ENCODE measurements at places on chromosomes 4 and X.

- no peak overlapping the region for H3K4me3 ChIP-seq
- no peaks in the 10 kb centered on the region for H3K27me3 ChIP-seq
- no peak overlapping the region for H3K27ac ChIP-seq
- no peaks in the 10 kb centered on the region for H3K4me1 ChIP-seq
- no peaks in the 10 kb centered on the region for H3K36me3 ChIP-seq
These were observed 174.3 kb downstream of the ADGRL3 start for GRCh38 chr4:61374447-61374891.

DNA sequence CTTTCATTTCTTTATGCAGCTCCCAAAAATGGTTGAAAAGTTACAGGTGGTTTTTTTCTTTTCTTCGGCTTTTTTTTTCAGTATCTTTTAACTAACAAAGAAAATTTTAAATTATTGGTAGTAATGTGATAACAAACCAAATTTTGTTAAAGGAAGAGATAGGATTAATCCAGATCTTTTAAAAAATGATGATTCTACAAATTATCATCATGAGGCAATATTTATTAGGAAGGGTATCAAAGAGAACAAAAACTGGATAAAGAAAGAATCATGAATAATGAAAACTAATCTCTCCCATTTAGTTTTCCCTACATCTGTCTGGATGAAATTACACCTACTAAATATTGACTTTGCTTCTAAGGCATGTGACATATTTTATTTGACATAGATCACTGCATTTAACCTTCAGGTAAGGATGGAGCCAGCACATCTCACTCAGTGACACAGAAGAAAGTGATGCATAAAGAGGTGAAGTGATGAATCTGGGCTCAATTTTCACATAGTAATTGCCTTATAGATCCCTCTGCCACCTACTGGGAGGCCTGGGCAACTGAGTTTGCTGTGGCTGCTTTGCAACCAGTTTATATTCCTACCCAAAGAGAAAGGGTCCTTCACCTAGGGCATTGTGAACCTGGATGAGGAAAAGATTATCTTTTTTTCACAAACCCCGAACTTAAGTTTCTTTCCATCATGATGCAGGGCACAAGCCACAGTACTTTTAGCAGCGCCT is 155.6 kb downstream of the HNRNPD start:
- no peak overlapping the region for H3K27ac ChIP-seq
- no peaks in the 10 kb centered on the region for H3K27me3 ChIP-seq
- DNase-seq = no peak
- H3K4me3 ChIP-seq = no peak overlapping the region

GRCh38 chr4:84493092-84493850 is 5.8 kb downstream of the NKX6-1 start:
- no peak overlapping the region for H3K4me3 ChIP-seq
- DNase-seq = no peak
- peaks cover 9% of the 10 kb centered on the region for H3K4me1 ChIP-seq
- no peaks in the 10 kb centered on the region for H3K27me3 ChIP-seq

DNA sequence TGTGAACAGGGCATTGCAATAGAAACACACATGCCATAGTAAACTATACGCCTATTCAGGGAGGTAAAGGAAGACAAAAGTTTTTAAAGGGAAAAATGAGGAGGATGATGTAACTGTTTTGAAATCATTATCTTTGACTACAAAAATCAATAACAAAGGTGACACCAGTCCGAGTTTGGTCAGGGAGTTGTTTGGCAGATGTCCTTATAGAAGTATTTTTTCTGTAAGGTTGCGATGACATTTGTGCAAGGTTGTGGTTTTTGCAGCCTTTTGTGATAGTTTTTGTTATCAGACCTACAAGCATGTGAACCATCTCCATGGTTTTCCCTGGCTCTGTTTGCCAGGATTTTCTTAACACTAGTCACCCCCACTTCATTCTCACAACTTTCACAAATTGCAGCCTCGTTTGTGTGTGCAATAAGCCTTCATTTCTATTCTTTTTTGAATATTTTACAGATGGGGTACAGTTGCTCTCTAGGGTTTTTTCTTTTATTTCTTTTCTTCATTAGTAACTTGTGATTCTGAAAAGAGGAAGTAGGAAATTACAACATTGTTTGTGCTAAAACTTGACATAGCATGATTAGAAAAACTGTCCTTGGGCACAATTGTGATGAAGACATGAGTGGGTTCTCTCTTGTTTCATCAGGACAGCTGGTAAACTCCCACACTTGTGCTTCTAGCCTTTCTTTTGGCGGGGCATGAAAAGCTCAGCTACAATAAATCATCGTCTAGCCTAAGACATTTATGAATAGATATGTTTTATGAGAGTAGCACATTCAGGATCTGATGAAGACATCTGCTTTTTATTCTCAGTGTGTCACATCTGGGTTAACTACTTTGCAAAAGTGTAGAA is 60.2 kb upstream of the PNPLA4 start:
- no peak overlapping the region for H3K27ac ChIP-seq
- no peak overlapping the region for H3K4me3 ChIP-seq
- H3K27me3 ChIP-seq = no peaks in the 10 kb centered on the region
- DNase-seq = no peak

DNA sequence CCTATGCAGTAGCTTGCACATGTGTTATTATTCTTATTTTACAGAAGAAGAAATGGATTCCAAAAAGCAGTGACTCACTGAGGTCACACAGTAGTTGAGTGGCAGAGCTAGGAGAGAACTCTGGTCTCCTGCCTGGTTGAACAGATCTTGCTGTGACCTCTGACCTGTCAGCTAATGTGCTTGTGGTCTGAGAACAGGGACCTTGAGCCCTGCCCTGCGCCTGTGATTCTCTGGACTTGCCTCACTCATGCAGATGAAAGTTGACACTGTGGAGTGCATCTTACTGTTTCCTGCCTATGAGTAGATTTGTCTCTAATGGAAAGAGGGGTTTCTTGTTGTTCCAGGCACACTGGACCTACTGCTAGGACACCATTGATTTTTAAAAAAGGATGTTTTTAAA is 32.3 kb downstream of the ETNPPL start:
- H3K36me3 ChIP-seq = no peaks in the 10 kb centered on the region
- DNase-seq = no peak
- no peaks in the 10 kb centered on the region for H3K4me1 ChIP-seq
- H3K4me3 ChIP-seq = no peak overlapping the region
- no peak overlapping the region for H3K27ac ChIP-seq

DNA sequence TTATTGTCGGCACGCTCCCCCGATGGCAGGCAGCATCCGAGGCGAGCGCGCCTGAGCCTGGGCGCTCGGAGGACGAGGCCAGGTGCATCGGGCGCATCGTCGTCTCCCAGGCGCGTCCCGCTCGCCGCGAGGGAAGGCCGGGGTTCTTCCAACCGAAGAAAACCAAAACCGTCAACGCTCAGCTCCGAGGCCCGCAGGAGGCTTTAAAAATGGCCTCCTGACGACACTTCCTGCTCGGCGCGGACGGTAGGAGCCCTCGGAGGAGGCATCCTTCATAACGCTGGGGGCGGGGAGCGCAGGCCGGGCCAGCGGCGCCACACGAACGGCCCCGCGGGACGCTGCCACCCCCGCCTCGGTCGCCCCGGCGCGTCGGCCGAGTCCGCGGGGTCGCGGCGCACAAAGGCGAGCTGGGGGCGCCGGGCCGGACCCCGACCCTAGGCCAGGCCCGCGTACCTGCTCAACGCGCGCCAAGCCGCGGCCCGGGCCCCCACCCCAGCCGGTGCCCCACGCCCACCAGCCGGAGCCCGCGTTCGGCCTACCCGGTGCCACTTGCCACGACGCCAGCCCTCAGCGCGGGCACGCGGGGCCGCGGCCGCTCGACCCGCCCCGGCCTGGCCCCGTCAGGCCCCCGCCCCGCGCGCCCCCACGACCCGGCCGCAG is 501 bp downstream of the ZNF518B start:
- no peaks in the 10 kb centered on the region for H3K36me3 ChIP-seq
- peak; percentile 49 for DNase-seq
- no peaks in the 10 kb centered on the region for H3K27me3 ChIP-seq
- H3K4me3 ChIP-seq = peak overlapping the region; percentile 53

- no peaks in the 10 kb centered on the region for H3K36me3 ChIP-seq
- no peak overlapping the region for H3K4me3 ChIP-seq
- peaks cover 3% of the 10 kb centered on the region for H3K4me1 ChIP-seq
These were observed 104.7 kb upstream of the NOCT start for GRCh38 chr4:138910914-138911336.

- no peak overlapping the region for H3K4me3 ChIP-seq
- no peak for DNase-seq
- no peak overlapping the region for H3K27ac ChIP-seq
These were observed 775.9 kb downstream of the CENPC start for GRCh38 chr4:66769441-66769840.

- H3K4me3 ChIP-seq = no peak overlapping the region
- no peaks in the 10 kb centered on the region for H3K36me3 ChIP-seq
- no peaks in the 10 kb centered on the region for H3K27me3 ChIP-seq
- H3K4me1 ChIP-seq = no peaks in the 10 kb centered on the region
- DNase-seq = no peak
These were observed 41.0 kb upstream of the UGT2B17 start for GRCh38 chr4:68617003-68617698.

DNA sequence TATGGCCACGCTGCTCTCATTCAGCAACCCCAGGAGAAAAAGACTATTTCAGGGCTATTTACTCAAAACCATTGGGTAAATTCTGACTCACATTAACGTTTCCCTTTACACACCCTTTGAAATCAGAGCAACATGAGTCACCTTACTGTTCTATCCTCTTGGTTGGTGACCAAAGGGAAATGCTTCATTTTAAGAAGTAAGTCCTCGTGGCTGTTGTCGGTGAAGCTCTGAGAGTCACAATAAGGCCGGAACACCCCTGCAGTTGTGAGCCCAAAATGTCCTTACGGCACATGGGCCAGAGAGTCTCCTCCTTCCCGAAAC is 56.3 kb upstream of the SPRY1 start:
- H3K4me3 ChIP-seq = no peak overlapping the region
- DNase-seq = no peak

DNA sequence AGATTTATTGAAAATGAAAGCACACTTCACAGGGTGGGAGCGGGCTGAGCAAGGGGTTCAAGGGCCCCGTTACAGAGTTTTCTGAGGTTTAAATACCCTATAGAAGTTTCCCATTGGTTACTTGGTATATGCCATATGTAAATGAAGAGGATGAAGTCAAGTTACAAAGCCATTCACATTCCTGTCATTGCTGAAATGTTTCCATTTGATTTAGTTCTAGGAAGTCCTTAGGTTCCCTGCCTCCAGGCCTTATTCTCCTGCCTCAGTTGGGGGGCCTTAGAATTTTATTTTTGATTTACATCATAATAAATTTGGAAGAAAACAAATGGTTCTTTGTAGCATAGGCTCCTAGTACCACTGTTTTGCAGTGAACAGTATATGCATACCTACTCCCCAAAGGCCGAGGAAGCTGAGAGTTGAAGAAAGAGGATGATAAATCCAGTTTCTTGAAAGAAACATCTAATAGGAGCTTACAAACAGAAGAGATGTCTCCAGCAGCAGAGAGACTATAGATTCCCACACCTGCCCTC is 31.8 kb downstream of the SERTM2 start:
- H3K4me3 ChIP-seq = no peak overlapping the region
- H3K4me1 ChIP-seq = no peaks in the 10 kb centered on the region
- H3K27ac ChIP-seq = no peak overlapping the region
- H3K27me3 ChIP-seq = no peaks in the 10 kb centered on the region
- H3K36me3 ChIP-seq = no peaks in the 10 kb centered on the region

GRCh38 chr4:22356987-22357596 is 158.8 kb downstream of the ADGRA3 start:
- H3K4me1 ChIP-seq = no peaks in the 10 kb centered on the region
- no peaks in the 10 kb centered on the region for H3K36me3 ChIP-seq
- H3K27me3 ChIP-seq = no peaks in the 10 kb centered on the region
- no peak overlapping the region for H3K4me3 ChIP-seq

DNA sequence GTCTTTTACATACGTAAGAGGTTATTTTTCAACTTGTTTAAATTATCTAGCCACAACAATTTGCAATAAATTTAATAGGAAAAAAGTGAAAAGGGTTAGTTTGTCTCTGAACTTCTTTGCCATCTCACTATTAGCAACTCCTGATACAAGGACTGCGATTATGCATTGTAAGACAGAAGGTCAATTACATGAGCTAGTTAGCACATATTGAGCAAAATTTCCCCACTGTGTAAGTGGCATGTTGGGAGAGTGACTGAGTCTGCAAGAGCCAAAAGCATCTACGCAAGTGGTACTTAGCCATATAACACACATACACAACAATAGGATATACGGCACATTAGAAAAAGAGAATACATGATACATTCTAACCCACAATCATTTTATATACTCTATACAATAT is 927.2 kb downstream of the STPG2 start:
- H3K27me3 ChIP-seq = no peaks in the 10 kb centered on the region
- no peaks in the 10 kb centered on the region for H3K4me1 ChIP-seq
- no peaks in the 10 kb centered on the region for H3K36me3 ChIP-seq

- H3K27ac ChIP-seq = no peak overlapping the region
- H3K4me1 ChIP-seq = no peaks in the 10 kb centered on the region
- DNase-seq = no peak
These were observed 24.2 kb upstream of the DCAF8L2 start for GRCh38 chrX:27565992-27566391.

Data from ovary (tissue), 10 donors.